ENCODE measurements at places on chromosomes 1 and 21.

DNA sequence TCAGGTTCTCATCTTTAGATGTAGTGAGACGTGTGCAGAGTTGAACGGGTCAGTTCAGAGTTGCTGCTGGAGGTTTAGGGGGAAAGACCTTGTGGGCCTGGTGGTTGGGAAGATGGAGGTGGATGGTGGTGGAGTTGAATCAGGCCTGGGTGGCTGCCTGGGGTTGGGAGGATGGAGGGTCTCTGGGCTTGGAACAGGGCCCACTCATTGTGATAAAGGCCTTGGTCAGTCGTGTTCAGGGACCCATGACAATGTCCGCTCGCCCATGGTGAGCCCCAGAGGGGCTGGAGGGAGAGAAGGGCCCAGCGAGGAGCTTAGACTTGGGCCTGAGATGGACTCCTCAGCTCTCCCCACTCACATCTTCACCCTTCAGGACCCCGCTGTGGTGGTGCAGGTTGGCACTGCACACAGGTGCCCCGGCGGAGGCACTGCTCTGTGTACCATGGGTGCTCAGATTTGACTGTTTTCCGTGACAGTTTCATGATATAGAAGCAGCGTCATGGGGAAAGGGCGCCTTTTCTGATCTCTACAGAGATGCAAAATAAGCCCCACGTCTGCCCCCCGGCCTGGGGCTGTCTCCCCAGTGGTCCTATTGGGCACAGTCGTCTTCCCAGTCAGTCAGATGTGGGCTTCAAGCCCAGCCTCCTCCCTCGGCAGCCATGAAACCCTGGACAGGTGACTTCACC lies 39.2 kb downstream of the DISP3 start:
- DNase-seq: no peak

DNA sequence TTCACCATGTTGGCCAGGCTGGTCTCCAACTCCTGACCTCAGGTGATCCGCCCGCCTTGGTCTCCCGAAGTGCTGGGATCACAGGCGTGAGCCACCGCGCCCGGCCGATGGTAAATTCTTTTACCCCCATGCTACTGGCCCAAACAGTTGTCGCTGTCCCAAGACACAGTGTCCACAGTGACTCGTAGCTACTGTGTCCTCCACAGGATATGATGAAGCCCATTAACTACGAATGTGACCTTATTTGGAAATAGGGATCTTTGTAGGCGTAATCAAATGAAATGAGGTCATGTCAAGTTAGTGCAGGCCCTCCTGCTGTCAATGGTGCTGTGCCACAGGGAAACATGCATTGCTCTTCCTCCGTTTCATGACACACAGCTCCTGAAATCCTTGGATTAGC lies 8.5 kb downstream of the FNDC10 start:
- DNase-seq: peak; percentile 31

DNA sequence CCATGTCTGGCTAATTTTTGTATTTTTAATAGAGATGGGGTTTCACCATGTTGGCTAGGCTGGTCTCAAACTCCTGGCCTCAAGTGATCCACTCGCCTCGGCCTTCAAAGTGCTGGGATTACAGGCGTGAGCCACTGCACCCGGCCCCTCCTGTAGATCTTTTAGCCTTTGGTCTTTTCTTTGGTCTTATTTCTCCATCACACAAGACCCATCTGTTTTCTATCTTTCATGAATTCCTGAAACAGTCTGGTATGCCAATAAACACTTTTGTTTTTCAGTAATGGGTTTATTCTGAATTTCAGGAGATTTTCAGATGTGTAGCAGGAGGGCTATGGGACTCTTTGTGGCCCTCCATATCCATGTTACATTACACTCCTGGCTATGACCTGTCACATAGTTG lies 23.2 kb downstream of the ERRFI1 start:
- DNase-seq: no peak

GRCh38 chr1:44499306-44499705 lies 94.3 kb downstream of the RNF220 start:
- no peak for DNase-seq

DNA sequence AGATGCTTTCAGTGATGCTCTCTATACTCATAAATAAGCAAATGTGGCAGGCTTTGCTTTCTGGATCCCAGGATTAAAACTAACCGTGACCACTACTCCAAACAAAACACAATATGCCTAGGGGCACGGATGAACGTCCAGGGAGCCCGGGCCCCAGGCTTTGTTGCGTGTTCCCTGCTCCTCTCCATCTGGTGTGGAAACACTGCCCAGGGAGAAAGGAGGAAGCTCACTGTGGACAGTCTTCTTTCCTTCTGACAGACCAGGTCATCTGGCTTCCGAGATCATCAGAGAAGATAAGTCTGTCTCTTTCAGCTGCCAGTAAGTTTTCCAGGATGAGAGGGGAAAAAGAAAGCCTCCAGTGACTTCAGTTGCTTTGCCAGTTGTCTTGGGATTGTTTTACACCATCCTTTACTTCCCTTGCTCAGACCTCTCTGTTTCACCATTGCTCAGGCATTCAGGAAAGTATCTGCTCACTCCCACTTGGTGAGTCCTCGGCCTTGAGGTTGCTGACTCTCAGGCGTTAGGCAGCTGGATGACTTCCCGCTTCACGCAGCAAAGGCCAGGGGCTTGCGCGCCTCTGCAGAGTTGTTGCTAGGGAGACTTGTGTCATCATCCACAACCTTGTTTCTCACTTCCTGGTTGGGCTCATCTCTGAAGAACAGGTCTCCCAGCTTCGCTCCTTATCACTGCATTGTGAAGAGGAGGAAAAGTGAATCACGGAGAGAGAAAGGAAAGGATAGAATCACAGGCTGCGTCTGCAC lies 20.6 kb upstream of the PGD start:
- DNase-seq: peak; percentile 62

DNA sequence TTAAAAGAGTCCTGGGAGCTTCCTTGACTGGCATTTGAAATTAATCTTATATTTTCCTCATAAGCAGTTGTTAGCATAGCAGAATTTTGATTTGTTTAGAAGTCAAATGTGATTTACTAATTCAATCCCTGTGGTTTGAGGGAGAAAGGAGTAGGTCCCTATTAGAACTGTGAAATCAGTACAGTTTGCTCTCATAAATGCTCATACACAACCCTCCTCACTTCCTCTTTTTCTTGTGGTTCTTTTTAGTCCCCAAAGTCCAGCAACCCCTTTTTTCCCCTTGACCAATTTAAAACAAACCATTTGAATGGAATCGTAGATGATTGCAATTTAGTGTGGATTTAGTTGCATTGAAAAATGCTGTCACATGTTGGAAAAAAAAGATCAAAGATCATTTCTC lies 9.2 kb upstream of the IFI44 start:
- DNase-seq: no peak

GRCh38 chr1:182281541-182281940 lies 110.0 kb downstream of the GLUL start:
- DNase-seq: no peak

DNA sequence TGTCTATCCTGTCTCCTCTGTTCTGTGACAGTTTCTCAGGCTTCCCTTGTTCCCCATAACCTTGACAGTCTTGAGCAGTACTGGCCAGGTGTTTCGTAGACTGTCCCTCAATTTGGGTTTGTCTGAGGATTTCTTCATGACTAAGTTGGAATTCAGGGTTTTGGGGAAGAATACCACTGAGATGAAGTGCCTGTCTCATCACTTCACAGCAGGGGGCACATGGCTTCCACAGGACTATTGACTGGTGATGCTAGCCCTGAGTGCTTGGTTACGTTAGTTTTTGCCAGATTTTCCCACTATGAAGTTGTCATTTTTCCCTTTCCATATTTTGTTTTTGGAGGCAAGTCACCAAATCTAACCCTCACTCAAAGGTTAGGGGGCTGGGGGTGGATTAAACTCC lies 45.7 kb downstream of the CDCP2 start:
- DNase-seq: peak; percentile 48

GRCh38 chr1:79896140-79896539 lies 889.6 kb upstream of the ADGRL4 start:
- DNase-seq: no peak

- DNase-seq: peak; percentile 17
Observed at GRCh38 chr1:235835226-235835625, 31.5 kb downstream of the LYST start.

GRCh38 chr1:40951943-40952743 lies 27.4 kb upstream of the CTPS1 start:
- DNase-seq: peak; percentile 55

DNA sequence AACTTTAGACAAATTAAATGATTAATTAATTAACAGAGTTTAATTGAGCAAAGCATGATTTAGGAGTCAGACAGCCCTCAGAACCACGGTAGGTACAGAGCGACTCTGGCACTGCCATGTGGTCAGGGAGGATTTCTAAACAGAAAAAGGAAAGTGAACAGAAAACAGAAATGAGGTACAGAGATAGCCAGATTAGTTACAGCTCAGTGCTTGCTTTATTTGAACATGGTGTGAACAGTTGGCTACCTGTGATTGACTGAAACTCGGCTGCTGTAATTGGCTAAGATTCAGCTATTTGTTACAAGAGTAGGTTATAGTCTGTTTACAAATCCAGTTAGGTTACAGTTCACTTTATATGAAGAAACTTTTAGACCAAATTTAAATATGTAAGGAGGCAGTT lies 163.0 kb upstream of the TNR start:
- DNase-seq: no peak

DNA sequence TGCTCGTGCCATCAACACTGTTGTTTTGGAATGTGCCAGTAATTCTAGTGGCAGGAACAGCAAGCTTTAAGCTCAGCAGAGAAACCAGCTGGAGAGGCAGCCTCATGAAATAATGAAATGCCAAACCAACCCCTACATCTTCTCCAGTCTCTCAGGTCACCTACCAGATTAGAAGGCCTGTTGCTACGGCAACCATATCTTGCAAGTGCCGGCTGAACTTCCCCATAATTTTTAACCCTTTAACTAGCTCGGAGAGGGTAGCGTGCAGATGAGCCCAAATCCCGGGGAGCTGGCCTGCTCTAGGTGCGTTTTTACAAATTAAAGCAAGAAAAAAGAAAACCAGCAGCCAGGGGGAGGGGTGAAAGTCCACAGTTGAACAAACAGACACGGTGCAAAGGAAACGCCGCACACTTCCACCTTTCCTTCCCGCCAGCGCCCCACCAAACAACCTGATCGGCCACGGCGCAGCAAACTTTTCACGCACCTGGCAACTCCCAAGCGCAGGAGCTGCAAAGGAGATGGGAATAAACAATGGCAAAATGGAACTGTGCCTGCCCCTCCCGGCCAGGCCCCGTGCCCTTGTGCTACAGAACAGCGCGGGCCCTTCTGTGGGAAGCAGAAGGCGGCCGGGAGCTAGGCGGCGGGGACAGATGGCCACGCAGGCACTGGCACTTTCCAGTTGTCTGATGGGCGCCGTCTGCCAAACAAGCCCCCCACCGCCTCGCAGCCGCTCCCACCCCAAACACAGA lies 50.1 kb downstream of the SSBP3 start:
- DNase-seq: no peak

DNA sequence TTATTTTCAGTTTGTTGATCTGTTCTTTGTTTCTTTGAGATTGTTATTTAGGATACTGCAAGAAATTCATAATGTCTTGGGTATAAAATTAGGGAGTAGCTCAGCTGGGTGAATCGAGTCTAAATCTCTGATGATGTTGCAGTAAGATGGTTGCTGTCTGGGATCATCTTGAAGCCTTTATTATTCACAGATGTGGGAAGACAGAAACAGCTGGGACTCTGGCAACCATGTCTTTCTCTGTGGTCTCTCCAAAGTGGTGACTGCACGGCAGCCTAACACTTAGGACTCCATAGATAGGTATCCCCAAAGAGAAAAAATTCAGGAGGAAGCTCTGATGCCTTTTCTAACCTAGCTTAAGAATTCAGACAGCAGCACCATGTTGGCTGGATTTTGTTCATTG lies 52.7 kb downstream of the RAP1A start:
- no peak for DNase-seq

DNA sequence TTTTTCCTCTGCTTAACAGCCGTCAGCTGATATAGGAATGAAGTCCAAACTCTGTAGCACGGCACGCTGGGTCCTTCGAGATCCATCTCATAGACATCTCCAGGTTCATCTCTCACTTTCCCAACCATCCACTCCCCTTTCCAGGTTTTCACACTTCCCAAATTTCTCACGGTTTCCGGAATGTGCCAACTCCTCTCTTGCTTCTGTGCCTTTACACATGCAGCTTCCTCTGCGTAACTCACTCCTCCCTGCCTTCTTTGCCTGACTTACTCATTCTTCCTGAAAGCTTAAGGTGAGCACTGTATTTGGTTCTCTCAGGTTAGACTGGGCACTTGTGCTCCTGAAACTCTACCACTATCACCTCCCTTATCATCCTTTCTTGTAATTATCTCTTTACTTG lies 168.4 kb downstream of the PCNX2 start:
- no peak for DNase-seq

- peak; percentile 13 for DNase-seq
Observed at GRCh38 chr1:54160351-54160750, 7.6 kb upstream of the CDCP2 start.

- peak; percentile 38 for DNase-seq
Observed at GRCh38 chr1:6688001-6688400, 13.6 kb downstream of the DNAJC11 start.
